ENCODE measurements at places on chromosomes 1 and 21. TPM values are rescaled to one million over a fixed set of nuclear protein-coding genes. Genes with fewer than 3 reads are reported as not detected.

DNA sequence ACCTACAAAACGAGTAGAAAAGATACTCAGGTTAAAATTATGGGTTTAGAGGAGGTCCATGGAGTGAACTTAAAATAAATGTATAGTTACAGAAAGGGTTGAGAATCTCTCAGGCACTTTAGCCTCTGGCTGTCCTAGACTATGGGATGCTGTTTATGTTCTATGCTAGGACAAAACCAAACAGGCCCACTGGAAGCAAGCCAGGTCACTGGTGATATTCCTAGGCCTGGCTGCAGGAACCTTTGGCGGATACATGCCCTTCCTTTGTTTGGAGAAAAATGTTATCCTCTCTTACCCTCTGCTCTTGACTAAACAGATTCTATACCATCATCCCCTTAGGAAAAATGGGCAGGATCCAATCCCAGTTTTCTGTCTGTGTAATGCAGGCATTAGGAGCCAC lies 90.7 kb upstream of the DUSP10 start:
- no peak for DNase-seq

- no peak for DNase-seq
Observed at GRCh38 chr1:209607102-209607794, 23.7 kb downstream of the CAMK1G start.

CD101 gene
- 5.7 TPM for total RNA-seq

DNA sequence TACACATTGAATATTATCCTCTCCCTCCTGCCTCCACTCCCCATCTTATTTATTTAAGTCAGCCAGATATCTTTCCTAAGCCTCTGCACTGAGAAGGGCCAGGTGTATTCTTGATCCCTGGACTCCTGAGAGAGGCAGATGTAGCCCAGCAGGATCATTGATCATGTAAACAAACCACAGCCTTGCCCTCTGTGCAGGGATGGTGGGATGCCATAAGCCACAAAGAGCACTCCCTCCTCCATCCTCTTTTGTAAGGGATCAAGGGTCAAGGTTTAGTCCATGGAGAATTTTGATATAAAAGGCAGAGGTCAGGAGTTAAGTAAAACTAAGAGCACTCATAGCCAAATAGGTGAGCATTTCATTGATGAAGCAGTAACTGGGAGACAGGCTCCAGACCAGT lies 17.3 kb downstream of the PHGDH start:
- no peak for DNase-seq

- DNase-seq, result no peak
Observed at GRCh38 chr1:245153552-245154428, 995 bp upstream of the KIF26B start.

FMO3 gene
- total RNA-seq, result not detected

DNA sequence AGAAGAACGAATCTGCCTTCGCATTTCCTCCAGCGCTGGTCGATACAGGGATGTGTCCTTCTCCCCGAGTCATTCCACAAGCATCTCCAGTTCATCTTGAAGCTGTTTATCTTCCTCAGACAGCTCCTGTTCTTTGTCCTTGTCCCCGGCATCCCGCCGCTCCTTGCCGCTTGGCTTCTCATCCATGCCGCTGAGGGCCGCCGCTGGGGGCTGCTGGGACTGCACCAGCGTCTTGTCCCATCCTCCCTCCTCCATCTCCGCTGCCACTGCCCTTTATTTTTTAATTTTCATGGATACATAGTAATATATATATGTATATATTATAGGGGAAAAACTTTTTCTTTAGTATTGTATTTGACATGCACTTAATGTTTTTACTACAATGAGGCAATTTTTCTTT lies 53.4 kb downstream of the FMN2 start:
- no peak for DNase-seq

UBE2U gene
- not detected for total RNA-seq

FAM43B gene
- total RNA-seq, result not detected

- DNase-seq, result no peak
Observed at GRCh38 chr21:23162198-23162946, 2164.2 kb downstream of the NCAM2 start.

GRCh38 chr1:89287181-89288050 lies 14.8 kb upstream of the GBP5 start:
- DNase-seq, result no peak

DNA sequence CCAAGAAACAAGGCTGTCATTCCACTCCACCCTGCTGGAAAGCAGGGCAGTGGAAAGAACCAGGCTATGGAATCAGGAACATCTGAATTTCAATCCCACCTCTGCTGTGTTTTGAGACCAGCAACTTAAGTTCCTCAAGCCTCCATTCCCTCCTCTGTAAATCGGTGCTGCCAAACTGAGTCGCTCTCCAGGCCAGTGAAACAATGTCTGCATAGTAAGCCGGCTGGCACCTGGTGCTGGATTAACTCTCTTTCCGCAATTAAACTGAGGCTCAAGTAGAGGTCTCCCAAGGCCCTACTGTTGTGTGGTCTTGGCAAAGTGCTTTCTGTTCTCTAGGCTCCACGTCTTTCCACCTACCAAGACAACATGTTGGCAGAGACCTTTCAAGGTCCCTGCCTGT lies 65.3 kb downstream of the SSBP3 start:
- no peak for DNase-seq

DNA sequence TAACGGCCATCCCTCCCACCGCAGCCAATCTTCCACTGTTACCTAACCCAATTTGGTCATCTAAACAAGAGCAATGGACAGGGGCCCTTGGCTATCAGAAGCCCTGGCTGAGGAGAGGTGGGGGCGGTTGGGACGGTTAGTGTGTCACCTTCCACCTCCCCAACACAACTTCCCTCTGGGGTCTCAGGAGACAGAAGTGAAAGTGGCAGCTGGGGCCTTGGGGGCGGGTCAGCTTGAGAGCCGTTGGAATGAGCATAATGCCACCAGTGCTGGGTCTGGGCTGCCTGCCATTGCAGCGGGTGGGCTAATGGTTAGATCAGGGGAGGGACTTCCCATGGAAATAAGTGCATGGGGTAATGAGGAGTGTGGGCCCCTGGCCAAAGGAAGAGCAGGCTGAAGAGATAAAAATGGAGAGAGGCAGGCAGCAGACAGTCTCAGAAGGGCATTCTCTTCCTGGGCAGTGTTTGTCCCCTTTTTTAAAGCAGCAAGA lies 7.9 kb downstream of the MEF2D start:
- DNase-seq, result no peak

DNA sequence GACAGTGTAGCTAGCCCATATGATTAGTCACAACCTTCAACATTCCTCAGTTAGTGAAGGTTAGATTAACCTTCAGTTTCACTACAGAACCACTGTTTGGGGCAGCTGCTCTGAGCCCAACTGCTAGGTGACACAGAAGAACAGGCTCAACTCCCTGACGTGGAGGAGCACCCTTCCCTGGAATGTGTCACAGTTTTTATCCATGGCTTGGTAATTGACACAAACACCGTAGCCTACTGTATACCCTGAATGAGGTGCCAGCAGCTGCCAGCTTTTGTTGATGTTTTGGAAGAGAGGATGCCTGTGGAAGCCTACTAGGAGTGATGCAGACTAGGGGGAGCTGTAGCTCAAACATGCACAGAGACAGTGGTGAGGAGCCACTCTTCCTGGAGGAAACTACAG lies 56.6 kb upstream of the CR2 start:
- no peak for DNase-seq

AKR7A3 gene
- 1.4 TPM for total RNA-seq

FAM167B gene
- total RNA-seq, result 0.72 TPM

DNA sequence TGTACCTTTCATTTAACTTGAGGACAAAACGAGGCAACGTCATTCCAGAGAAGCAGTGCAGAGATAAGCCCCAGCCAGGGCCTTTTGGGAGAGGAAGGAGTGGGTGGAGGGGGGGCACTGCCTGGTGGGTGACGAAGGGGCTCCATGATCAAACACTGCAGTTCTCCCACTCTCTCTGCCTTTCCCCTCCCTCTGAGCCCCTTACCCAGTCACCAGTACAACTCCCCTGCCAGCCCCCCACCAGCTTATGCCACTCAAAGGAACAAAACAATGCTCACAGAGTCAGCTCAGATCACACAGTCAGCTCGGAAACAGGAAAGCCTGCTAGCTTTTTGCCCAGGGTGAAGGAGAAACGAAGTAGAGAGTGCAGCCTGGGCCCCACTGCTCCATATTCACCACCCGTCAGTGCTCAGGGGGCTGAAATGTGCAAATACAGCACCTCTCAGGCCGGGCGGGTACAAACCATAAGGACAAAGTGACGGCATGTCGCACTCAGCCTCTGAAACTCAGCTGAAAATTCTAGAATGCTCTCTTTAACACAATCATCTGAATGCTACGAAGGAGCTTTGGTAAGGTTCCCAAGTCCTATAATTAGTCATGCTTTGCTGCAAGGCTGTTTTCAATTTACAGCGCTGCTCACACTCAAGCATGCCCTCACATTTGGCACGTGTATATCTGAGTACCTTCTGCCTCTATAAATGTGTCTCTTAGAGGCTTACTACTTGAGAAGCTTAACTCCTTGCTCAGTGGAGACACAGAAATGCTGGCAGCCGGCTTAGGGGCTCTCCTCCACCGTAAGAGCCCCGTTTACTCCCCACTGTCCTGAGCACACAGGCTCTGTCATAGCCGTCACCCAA lies 65.8 kb upstream of the RAB4A start:
- DNase-seq, result no peak

DNA sequence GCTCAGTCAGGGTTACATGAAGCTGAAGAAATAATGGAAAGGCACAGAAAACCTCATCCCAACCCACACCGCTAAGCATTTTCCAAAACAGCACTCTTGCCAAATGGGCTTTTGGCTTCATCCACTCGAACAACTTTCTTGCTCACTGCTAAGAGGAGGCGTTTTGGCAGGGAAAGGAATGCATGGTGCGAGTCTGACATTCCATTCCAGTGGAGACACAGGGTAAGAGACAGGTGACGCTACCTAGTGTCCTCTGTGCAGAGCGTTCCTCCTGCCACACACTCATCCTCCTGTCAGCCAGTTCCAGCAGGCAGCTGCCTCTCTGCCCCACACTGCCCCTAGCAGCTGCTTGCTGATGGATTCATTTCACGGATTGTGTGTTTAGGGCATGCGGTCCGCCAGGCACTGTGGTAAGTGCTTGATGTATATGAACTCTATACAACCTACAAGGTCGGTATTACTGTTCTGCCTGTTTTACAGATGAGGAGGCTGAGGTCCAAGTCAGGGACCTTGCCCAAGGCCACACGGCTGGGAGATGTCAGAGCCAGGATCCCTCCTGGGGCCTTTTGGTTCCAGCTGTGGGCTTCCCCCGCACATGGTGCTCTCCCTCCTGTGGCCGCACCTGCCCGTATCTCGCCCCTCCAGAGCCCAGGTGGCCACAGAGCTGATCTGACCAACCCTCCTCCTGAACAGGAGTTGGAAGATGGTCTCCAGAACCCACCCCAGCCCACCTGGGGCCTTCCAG lies 25.7 kb upstream of the BACE2 start:
- no peak for DNase-seq

KRTAP7-1 gene
- not detected for total RNA-seq

VASH2 gene
- 0.55 TPM for total RNA-seq

DNA sequence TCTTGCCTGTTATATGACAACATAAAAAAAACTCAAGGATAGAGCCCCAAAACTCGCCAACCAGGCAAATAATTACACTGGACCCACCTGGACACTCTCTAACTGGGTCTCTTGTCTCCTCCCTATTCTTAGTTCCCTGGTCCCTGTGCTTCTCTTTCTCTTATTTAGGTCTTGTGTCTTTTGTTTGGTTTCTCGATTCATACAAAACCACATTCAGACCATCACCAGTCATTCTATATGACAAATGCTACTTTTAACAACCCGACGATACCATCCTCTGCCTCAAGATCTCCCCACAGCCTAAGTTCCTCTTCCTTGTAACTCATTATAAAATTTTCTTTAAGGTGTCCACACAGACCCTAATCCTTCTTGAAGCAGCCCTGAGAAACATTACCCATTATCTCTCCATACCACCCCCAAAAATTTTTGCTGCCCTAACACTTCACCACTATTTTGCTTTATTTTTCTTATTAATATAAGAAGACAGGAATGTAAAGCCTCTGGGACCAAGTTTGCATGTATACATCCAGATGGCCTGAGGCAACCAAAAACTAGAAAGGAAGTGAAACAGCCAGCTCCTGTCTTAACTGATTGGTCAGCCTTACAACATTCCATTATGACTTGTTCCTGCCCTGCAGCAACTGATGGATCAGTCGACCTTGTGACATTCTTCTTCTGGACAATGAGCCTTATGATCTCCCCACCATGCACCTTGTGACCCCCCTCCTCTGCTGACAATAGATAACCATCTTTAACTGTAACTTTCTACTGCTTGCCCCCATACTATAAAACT lies 638.2 kb downstream of the AMY1C start:
- no peak for DNase-seq

DNA sequence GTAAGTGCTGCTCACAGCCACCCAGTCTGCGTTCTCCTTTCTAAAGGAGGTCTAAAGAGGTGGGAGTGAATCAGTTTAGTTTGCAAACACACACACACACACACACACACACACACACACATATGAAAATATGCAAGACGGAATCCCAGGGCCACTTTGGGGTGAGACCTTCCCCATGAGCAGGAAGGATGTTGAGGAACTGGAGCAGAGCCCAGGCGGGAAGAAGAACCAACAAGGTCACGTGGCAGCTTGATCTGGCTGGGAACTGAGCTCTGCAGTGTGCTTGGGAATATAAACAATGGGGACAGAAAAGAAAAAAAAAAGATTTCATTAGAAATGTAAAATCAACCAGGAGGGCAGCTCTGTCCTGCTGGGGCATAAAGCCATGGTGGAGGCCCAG lies 32.6 kb downstream of the OR2G3 start:
- DNase-seq, result no peak

DNA sequence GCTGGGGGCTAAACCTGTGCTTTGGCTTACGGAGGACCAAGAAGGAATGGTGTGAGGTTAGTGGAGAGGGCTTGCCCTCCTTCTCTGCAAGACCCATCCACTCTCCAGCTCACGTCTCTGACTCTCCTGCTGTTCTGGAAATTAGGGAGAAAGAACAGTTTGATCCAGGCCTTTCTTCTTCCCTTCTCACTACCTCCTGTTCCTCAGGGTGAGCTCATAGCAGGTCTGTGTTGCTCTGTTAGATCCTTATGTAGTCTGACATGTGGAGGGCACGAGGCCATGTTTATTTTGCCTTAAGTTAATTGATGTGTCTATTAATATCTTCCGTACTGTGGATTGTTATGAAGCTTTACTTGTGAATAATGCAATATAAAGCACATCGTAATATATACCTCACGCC lies 315.0 kb downstream of the GRIK1 start:
- DNase-seq, result no peak

LCA5L gene
- total RNA-seq, result not detected

GRCh38 chr1:198672124-198672523 lies 33.3 kb downstream of the PTPRC start:
- DNase-seq, result no peak

SLAMF1 gene
- total RNA-seq, result 70.6 TPM

NID1 gene
- total RNA-seq, result 2.6 TPM

S100A7 gene
- total RNA-seq, result not detected

GRCh38 chr1:70738624-70739023 lies 309.0 kb downstream of the PTGER3 start:
- DNase-seq, result no peak

CELA3A gene
- not detected for total RNA-seq

DNA sequence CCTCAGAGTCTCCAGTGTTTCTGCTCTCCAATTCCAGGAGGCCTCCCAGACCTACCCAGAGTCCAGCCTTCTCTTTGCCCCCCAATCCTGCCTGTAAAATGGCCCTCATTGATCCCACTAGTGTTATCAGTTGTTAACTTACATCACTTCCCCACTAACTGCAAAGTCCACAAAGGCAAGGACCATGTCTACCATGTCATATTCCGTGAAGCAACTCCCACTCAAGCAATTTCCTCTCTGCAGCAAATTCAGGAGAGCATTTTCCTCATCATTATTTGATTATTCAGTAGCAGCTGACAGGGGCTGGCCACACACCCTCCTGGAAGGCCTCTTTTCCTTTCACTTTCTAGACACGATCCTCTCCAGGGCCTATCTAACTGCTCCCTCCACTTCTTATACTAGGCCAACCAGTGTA lies 153.5 kb downstream of the RERE start:
- no peak for DNase-seq

All from T-helper 17 cell (primary cell).